Stimulated activated CD8-positive, alpha-beta memory T cell treated with anti-CD3 and anti-CD28 coated beads, Interleukin-7, amount 100 ng/mL, for 1 hour (primary cell): ENCODE measurements at places on chromosomes 3 and 15.

DNA sequence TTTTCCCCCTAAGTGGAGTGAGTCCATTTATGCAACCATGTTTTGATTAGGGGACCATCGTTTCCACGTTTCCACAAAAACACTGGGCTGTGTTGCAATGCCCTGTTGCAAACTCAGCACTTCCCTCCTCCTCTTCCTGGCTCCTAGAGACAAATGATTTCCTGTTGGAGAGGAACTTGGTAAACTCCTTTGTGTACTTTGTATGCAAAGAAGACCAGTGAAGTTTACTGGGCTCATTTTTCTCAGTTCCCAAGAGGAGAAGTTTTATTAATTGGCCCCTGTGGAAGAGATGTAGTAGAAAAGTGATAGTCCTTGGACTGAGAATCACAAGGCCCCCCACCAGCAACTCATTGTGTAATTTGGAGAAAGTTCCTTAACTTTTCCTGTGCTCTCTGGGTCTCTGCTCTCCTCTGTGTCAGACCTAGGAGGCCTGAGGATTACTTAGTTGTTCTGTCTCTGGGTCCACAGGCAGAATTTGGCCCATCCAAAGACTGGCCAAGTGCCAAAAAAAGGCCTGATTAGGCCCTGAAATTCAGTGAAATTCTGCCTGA is 95.0 kb downstream of the ATG7 start:
- no peak for DNase-seq

- DNase-seq: no peak
Observed at GRCh38 chr3:53753518-53754183, 92.6 kb downstream of the CHDH start.

DNA sequence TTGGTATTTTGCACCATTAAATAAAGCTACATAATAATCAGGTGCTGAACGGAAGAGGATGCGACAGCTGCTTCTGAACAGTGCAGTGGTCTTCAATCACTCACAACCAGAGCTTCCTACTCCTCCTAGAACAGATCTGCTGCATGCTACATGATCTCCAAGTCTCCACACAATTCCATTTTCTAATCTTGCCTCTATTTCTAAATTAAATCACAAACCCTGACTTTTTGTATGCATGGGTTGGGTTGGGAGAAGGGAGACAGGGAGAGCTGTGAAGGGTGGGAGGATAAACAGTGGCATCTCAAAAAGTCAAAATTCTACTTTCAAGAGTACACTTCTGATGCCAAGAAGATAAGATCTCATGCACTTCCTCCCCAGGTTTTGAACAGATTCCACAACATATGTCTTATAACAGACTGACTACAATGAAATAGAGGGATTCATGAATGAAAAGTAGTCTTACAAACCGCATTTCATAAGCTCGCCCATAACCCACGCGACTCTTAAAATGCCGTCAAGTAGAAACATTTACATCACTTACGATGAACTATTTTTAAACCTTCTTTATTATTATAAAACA is 57.2 kb downstream of the CHSY1 start:
- DNase-seq: no peak

DNA sequence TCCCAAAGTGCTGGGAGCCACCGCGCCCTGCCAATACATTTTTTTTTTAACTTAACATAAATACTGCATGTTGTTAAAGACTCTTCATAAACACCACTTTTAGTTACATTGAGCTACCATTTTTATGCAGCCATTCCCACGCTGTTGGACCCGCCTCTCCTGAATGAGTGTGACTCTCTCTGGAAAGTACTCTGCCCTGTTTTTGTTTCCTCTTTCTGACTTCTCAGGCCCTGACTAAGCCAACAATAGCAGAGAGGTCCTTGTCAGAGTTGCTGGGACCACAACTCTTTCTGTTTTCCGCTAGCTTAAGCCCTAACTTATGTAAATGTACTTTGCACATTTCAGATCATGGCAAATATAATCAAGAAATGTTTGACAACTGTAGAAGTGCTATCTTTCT is 35.2 kb downstream of the PARP15 start:
- DNase-seq: no peak

- DNase-seq: no peak
Observed at GRCh38 chr15:39145854-39146625, 434.8 kb upstream of the THBS1 start.

DNA sequence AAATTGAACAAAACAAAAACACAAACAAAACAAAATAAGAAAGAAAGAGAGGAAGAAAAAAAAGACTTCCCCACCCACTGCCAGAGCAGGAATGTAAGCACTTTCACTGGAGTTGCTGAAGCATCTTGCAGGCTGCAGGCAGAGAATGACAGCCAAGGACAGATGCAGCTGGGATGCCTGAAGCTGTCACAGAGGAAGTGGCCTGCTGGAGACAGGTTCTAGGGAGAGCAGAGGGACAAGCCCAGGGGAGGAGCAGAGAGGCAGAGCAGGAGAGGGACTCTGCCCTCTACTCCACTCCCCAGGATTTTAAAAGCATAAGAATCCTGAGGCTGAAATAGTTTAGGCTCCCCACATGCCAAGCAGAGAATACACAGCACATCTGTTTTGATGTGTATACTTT is 326.2 kb downstream of the TUSC7 start:
- DNase-seq: no peak

- DNase-seq: no peak
Observed at GRCh38 chr15:77525400-77525811, 104.7 kb downstream of the HMG20A start.

DNA sequence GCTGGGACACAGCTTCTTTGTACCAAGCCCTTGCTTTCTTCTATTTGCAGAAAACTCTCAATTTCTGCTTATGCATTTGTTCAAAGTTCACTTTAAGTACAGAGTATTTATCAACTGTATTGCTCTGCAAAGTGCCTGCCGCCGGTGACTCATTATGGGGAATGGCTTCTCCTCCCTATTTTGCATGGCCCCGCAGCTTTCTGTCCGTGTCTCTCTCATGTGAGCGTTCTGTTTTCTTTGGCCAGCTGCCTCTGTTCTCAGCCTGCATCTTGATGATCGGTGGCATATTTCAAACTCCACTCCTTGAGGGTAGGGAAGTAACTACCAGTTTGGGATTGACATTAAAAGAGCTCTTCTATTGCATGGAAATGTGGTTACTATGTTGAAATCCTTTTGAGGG is 28.6 kb upstream of the ST8SIA2 start:
- DNase-seq: no peak

- no peak for DNase-seq
Observed at GRCh38 chr15:91983729-91984340, 130.3 kb downstream of the SLCO3A1 start.

GRCh38 chr3:101646726-101647125 is 30.2 kb downstream of the ZBTB11 start:
- DNase-seq: no peak

DNA sequence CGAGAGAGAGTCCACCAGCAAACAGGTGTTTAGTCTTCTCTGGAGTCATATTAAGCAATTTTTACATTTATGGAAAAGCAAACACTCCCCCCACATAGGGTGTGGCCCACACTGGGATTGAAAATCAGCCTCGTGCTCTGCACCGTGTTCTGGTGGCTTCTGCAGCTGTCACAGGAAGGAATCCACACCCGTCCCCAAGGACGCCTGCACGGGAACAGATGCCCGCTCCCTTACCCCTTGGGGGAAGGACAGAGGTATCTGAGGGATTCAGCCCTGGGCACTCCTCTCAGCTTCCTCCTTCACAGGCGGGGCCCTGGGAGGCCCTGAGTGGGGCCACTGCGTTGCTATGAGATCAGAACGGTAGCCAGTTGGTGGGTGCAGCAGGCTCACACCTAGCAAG is 27.8 kb downstream of the LIPC start:
- DNase-seq: no peak

- DNase-seq: no peak
Observed at GRCh38 chr3:129651435-129652202, 45.1 kb upstream of the PLXND1 start.

- DNase-seq: no peak
Observed at GRCh38 chr3:197888511-197888910, 61.5 kb upstream of the RPL35A start.
